ENCODE measurements at places on chromosomes 11 and 22. TPM values are rescaled to one million over a fixed set of nuclear protein-coding genes. Genes with fewer than 3 reads are reported as not detected.

GRCh38 chr22:42621505-42622002, 6.9 kb upstream of the POLDIP3 start:
- H3K4me3 ChIP-seq, result no peak overlapping the region
- H3K27ac ChIP-seq, result no peak overlapping the region
- peak; percentile 83 for DNase-seq
- H3K27me3 ChIP-seq, result no peaks in the 10 kb centered on the region
- H3K36me3 ChIP-seq, result no peaks in the 10 kb centered on the region

DNA sequence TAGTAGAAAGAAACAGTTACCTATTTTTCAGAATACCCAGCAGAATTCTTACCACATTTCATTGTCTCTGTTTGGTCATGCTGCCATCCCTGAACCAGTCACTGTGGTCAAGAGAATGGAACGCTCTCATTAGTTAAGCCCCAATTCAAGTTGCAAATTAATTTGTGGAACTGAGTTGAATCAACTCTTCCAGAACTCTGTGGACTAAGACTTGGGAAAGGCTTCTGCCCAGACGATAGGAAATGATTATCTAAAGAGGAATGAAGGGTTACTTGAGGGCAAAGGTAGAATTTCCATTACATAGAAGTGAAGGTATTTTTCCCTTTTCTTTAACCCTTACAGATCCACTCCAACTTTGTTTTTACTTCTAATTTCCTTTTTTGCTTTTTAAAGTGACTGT, 286.4 kb downstream of the DYNC2H1 start:
- H3K4me1 ChIP-seq, result no peaks in the 10 kb centered on the region
- H3K27ac ChIP-seq, result no peak overlapping the region
- H3K27me3 ChIP-seq, result no peaks in the 10 kb centered on the region
- H3K4me3 ChIP-seq, result no peak overlapping the region
- no peaks in the 10 kb centered on the region for H3K36me3 ChIP-seq
- no peak for DNase-seq

The VPREB1 gene
- total RNA-seq, result not detected

The UBQLNL gene
- not detected for total RNA-seq

- H3K27ac ChIP-seq, result no peak overlapping the region
- no peaks in the 10 kb centered on the region for H3K27me3 ChIP-seq
- no peaks in the 10 kb centered on the region for H3K4me1 ChIP-seq
Observed at GRCh38 chr11:121578251-121578976, 125.6 kb upstream of the SORL1-AS1 start.

The DUSP8 gene
- 18.4 TPM for total RNA-seq

The CCDC15 gene
- total RNA-seq, result 0.35 TPM
